Mesenchymal stem cell (in vitro differentiated cells and primary cell): ENCODE measurements at places on chromosomes 5 and 9.

- no peak overlapping the region for H3K4me3 ChIP-seq
- no peaks in the 10 kb centered on the region for H3K36me3 ChIP-seq
- no peak for DNase-seq
- peaks cover 15% of the 10 kb centered on the region for H3K27me3 ChIP-seq
These were observed 199.7 kb downstream of the FSTL4 start for GRCh38 chr5:133412661-133413060.

DNA sequence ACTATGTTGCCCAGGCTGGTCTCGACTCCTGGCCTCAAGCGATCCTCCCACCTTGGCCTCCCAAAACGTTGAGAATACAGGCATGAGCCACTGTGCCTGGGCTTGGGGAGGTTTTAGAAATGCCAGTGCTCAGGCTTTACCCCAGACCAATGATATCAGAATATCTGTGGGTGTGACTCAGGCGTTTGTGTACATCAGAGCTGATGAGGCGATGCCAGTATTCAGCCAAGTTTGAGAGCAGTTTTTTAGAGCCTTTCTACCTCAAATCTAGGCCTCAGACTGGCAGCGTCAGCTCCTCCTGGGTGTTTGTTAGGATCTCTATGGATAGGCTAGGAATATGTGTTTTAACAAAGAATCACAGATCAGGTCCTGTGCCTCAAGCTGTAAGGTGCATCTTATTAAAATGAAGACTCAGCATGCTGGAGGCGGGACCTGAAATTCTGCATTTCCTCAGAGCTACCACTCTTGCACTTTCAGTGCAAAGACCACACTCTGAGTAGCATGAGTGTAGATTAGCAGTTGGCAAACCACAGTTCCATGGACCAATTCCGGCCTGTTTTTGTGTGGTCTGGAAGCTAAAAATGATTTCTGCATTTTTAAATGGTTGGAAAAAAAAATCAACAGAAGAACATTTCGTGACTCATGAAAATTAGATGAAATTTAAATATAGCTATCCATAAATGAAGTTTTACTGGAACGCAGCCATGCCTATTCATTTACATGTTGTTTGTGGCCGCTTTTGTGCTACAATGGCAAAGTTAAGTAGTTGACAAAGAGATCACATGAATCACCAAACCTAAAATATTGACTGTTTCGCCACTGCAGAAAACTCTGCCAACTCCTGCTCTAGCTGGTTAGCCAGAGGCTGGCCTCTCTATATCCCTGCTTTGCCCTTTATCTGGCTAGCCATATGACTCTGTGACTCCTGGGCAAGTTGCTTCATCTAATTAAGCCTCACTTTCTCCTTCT, 92.2 kb downstream of the KLF4 start:
- H3K4me3 ChIP-seq = no peak overlapping the region
- no peak overlapping the region for H3K27ac ChIP-seq
- H3K36me3 ChIP-seq = no peaks in the 10 kb centered on the region

- no peaks in the 10 kb centered on the region for H3K27me3 ChIP-seq
- no peak for DNase-seq
- H3K4me1 ChIP-seq = no peaks in the 10 kb centered on the region
- H3K36me3 ChIP-seq = no peaks in the 10 kb centered on the region
These were observed 424.5 kb downstream of the DMAC1 start for GRCh38 chr9:7375013-7375511.

DNA sequence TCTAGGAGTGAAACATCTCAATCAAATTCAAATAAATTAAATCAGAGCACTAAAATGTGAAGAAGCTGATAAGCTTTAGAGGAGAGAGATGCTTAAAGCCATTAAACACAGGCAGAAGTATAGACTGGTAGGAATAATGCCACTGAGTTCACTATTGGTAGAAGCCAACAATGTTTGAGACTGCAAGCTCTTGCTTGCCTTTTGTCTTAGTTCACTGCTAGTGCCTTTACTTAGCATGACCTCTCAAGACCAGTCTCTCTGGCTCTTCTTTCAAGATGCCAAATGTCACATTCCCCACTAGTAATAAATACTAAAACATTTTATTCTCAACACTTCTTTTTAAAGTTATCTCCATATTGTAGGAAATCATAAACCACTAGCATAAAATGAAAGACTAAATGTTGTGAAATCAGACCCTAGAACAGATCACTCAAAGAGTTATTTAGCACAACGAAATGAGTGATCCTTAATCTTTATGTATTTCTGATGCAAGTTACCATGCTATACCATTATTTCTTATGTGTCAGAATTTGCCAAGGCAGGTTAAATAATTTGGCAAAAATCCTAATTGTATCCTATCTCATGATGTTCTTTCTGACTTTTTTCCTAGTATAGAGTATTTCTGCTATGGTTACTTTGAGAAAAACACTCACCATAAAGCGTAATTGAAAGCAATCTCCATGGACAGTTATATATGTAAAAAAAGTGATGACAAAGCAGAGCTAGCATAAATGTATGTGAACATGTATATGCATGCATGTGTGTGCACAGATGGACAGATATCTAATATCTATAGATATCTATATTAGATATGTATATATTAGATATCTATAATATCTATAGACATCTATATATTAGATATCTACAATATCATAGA, 57.5 kb downstream of the PJA2 start:
- peaks cover 10% of the 10 kb centered on the region for H3K36me3 ChIP-seq
- no peak overlapping the region for H3K27ac ChIP-seq
- no peak overlapping the region for H3K4me3 ChIP-seq
- H3K27me3 ChIP-seq = no peaks in the 10 kb centered on the region
- H3K4me1 ChIP-seq = no peaks in the 10 kb centered on the region

GRCh38 chr5:149632311-149633251, 51.3 kb downstream of the ARHGEF37 start:
- H3K4me3 ChIP-seq = no peak overlapping the region
- H3K27me3 ChIP-seq = no peaks in the 10 kb centered on the region
- DNase-seq = peak; percentile 89
- peak overlapping the region; percentile 44 for H3K27ac ChIP-seq
- peaks cover 39% of the 10 kb centered on the region for H3K4me1 ChIP-seq

- H3K27ac ChIP-seq = no peak overlapping the region
- H3K4me1 ChIP-seq = peaks cover 9% of the 10 kb centered on the region
- peak; percentile 91 for DNase-seq
- no peaks in the 10 kb centered on the region for H3K27me3 ChIP-seq
- no peaks in the 10 kb centered on the region for H3K36me3 ChIP-seq
These were observed 216.8 kb upstream of the PIK3R1 start for GRCh38 chr5:67998709-67999261.
